ENCODE measurements at places on chromosomes 1 and 21.

DNA sequence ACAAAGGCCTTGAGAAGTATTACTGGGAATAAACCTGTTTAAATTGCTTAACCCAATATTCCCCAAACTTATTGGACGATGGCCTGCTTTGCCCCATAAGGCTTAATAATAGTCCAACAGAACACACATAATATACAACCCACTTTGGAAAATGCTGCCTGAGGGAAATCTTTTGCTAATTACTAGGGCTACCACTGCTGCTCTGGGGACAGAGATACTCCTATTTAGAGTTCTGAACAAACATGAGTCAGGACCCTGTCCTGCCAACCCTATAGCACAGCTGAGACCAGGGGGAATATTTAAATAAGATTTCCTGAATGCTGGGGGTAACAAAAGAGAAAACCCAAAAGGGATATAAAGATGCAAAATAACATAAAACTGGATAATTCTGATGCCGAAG, 139.1 kb downstream of the BRINP2 start:
- DNase-seq: no peak

GRCh38 chr1:93576746-93577145, 104.9 kb downstream of the BCAR3 start:
- DNase-seq: no peak

- DNase-seq: no peak
These were observed 62.3 kb upstream of the SLC25A33 start for GRCh38 chr1:9476790-9477463.

GRCh38 chr21:32312326-32312725, 13.7 kb downstream of the MRAP start:
- DNase-seq: no peak

GRCh38 chr1:60872426-60873054, 209.8 kb upstream of the NFIA start:
- no peak for DNase-seq

DNA sequence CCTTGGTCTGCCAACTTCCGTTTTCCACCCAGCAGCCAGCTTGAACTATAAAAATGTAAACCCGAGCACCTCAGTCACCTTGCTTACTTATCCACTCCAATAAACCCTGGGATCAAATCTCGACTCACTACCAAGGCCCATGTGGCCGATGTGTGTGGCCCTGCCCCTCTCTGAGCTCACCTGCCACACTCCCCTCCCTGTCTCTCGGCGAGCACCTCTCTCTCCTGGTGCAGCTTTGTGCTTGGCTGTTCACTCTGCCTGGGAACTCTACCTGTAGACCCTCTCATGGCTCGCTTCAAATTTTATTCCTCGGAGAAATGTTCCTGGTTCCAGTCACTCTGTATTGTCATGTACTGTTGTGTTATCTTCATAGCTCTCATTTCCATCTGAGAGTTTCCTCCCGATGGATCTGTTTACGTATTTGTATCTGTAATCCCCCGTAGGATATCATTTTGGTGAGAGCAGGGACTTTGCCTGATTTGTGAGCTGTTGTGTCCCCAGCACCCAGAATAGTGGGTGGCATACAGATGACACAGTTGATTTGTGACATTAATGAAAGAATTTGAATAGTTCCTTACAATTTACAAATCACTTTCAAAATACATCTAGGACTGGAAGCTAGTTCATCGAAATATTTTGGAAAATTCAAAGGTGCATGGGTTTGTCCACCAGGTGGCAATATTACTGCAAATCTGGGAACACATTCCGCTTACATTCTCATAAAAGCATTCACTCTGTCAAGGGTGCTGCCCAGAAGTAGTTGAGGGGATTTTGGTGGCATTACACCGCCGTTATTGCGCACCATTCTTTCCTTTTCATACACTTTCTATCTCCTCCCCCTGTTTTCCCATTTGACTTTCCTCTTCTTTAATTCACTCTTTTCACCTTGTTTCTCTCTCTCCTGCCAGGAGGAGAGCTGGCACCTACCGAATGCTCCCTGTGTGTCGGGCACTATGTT, 95.3 kb downstream of the ABCA4 start:
- DNase-seq: peak; percentile 54
